Skeletal muscle cell (primary cell): ENCODE measurements at places on chromosomes 7 and 10.

- no peak for DNase-seq
Measured at GRCh38 chr10:49143249-49143648, 9.4 kb upstream of the FAM170B start.

GRCh38 chr7:152856351-152856750 lies 96.8 kb downstream of the ACTR3B start:
- no peak for DNase-seq

DNA sequence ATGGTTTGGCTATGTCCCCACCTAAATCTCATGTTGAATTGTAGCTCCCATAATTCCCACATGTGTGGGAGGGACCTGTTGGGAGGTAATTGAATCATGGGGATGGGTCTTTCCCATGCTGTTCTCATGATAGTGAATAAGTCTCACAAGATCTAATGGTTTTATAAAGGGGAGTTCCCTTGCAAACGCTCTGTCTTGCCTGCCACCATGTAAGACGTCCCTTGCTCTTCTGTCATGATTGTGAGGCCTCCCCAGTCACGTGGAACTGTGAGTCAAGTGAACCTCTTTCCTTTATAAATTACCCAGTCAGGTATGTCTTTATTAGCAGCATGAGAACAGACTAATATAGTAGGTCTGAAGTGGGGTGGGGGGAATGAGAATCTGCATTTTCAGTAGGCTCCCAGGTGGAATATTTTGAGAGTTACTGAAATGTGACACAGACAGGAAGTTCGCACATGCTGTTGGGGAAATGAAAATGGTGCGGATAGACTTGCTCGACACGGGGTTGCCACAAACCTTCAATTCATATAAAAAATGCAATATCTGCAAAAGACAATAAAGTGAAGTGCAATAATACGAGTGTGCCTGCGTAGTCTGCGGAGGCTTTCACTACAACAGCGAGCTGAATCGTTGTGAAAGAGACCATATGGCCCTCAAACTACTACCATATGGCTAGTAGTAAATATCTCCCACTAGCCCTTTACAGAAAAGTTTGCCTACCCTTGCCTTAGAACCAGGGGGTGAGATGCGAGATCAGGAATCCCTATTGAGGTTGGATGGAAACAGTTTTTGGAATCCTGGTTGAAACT lies 166.1 kb downstream of the GRK5 start:
- no peak for DNase-seq

- no peak for DNase-seq
Measured at GRCh38 chr10:118340486-118340885, 1.6 kb downstream of the FAM204A start.

GRCh38 chr10:11064832-11065231 lies 47.2 kb downstream of the CELF2 start:
- no peak for DNase-seq

DNA sequence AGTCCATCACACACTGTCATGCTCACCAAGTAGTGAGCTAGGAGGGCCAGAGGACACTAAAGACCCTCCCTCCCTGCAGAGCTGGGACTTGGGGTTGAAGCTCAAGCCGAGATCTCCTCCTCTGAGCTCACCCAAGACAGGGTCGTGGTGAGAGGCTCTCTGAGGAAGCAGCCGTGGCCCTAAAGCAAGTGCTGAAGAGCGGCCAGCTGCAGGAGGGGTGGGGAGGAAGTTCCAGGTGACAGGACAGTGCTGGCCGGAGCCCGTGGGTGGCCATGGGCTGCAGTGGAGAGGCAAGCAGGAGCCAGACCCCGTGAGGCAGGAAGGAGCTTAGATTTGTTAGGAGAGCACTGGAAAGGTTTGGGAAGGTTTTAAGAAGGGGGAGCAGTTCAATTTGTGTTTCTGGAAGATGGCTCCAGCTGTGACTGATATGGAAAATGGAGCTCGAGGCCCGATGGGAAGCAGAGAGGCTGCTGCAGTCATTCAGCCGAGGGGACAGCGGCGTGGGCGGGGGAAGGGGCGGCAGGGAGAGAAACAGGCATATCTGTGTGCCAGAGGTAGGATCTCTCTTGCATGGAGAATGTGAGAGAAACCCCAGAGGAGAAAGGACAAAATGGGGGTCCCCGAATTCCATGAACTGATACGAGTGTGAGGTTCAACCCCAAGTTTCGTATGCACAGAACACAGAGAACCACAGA lies 26.9 kb upstream of the DNAAF5 start:
- DNase-seq: no peak

DNA sequence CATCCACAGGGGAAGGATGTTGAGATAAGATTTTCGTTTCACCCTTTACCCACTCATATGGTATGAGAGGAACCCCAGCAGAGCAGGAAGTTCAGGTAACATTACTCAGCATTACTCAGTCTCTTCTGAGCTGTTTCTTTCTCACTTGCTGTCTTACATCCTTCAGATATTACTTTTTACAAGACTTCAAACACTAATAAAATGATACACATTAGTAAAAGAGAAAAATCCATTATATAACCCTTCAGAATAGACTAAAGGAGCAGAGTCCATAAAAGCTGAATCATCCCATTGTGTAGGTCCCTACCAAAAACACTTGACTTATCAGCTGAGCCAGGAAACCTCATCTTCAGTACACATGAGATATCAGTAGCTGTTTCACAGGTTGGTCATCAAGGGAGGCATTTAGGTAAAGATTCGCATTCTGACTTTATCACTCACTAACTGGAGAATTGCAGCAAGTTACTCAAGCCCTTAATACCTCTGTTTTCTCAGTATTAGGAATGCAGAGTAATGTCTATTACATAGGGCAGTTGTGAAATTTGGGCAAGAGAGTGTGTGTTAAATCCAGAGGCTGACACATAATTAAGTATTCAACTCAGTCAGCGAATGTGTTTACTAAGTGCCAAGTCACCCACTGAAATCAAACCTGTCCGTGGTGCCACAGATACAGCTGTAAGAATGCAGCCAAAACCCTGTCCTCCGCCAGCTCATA lies 44.7 kb downstream of the KLF6 start:
- DNase-seq: no peak

- no peak for DNase-seq
Measured at GRCh38 chr7:157673573-157673972, 336.8 kb downstream of the DNAJB6 start.

DNA sequence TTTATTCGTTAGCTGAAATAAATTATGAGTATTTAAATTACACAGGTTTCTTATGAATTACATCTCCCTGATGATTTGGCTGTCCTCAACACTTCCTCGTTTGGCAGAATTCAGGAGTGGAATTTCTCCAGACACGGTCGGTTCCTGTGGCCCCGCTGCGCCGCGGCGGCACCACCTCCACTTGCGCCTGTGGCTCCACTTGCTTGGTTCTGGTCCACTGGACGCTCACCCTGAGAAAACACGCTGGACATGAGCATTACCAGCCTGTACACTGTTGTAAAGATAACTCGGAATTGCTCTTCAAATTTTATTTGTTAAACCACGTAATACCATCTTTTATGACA lies 85.3 kb downstream of the ZNF33B start:
- no peak for DNase-seq

GRCh38 chr10:22429146-22429545 lies 83.8 kb downstream of the SPAG6 start:
- no peak for DNase-seq

DNA sequence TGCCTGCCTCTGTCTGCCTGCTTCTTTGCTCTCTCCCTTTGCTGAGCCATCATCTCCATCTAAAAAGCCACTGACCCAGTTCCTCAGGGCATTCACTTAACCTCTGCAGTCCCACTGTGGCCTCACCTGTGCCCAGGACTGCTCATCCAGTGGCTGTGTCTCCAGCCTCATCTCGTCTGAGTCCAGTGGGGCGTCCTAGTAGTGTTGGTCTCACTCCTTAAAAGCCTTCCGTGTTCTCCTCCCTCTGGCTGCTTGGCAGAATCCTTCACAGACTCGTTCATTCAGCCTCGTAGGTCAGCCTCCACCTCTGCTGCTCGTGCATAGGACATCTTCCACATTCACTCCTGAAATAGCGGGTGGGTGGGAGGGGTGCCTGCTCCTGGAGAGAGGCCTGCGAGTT lies 7.3 kb downstream of the RARRES2 start:
- DNase-seq: no peak
